ENCODE measurements at places on chromosomes 16 and 17.

DNA sequence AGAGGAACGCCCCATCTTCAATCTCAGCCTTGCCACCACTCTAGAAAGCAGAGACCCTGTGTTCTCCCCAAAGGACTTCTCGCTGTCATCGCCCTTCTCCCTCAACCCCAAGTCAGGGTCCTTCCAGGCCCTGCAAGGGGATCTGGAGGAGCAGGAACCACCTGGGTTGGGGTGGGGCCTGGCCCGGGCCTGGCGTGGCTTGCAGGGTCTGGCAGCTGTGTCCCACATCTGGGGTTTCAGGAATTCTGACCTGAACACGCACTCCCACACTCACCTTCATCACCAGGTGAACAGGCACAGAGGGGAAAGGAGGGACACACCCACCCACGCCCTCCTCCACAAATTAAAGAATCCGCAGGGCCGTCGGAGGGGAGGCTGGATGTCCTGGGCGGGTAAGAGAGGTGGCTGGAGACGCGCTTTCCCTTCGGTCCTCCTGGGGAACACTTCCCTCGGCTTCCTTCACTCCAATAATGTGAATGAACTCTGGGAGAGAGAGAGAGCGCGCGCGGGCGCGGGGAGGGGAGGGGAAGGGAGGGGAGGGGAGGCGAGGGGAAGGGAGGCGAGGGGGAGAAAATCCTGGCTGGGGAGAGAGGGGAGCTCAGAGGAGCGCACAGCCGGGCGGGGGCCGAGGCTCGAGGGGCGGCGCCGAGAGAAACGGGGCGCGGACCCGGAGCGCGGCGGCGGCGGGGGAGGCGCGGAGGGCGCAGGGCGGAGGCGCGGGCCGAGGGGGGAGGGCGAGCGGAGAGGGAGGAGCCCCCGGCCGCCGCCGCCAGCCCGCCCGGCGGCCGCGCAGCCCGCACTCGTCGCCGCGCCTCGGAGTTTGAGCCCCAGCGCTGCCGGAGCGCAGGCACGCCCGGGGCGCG lies at the start of gene CACNG4:
CACNG4 (plus strand) TSS at position 799 of the 863 bp plus-strand sequence. CDS start 205 bp downstream, outside the sequence.
- DNase-seq, result no peak

DNA sequence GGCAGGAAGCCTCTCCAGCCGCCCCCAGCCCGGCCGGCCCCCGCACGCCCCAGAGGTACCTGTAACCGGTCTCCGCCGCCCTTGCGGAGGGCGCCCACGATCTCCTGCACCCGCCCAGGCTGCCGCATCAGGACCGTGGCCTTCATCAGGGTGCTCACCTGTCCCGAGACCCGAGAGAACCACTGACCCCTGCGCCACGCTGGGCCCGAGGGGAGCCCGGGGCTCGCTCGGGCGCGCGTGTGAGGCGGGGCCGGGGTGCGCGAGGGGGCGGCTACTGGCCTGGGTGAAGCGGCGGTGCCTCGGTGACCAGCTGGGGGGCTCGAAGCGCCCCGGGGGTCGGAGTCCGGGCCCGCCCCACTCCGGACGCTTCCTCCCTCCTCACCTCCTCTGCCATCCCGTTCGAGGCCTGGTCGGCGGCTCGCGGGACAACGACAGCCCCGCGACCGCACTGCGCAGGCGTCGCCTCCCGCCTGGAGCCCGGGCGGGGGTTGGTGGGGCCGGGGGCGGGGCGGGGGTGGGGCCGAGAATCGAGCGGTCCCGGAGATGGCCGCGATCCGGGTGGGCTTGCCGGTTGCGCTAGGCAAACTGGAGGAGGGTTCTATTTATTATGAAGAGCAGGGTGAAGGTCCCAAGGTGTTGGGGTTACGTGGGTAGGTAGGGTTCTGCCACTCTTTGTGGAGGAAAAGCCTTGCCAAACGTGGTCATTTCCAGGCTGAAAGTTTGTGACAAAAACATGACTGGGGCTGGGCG lies at the start of gene NT5C3B:
NT5C3B (minus strand) TSS at position 433 of the 750 bp plus-strand sequence; CDS start at position 394, 39 bp downstream.
- DNase-seq, result peak; percentile 49

- no peak for DNase-seq
Observed at GRCh38 chr17:71710816-71711215, 410.0 kb upstream of the SOX9 start.

- DNase-seq, result peak; percentile 74
Observed at GRCh38 chr16:11681976-11682654, 13.9 kb downstream of the SNN start.

- no peak for DNase-seq
Observed at GRCh38 chr17:63821804-63822203, 5.4 kb upstream of the PSMC5 start.

- DNase-seq, result no peak
Observed at GRCh38 chr17:48616717-48617470, 1.8 kb upstream of the HOXB8 start.

DNA sequence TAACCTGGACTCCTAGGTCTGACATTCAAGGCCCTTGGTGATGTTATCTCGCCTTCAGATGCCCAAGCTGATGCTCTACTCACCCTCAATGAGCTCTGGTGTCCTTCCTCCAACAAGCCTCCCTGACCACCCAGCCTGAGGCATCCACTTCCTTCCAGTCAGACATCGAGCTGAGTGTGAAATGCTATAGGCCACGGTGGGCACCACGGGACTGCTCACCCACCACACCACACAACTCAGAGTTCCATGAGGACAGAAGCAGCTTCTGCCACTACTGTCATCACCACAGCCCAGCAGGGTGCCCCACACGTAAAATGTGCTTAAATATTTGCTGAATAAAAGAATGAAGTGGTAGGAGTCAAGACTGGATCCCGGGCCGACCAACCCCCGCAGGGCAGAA lies 12.0 kb downstream of the CREBBP start:
- no peak for DNase-seq

DNA sequence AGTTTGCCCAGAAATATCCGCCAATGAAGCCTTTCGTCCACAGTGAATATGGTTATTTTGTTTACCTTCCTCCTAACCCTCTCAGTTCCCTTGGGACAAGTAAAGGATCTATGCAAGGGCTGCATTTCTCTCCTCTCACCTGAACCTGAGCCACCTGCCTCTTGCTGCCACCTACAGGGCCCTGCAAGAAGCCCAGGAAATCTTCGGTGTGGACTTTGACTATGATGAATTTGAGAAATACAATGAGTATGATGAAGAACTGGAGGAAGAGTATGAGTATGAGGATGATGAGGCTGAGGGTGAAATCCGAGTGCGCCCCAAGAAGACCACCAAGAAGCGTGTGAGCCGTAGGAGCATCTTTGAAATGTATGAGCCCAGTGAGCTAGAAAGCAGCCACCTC lies 14.0 kb downstream of the SUPT6H start:
- DNase-seq, result no peak

DNA sequence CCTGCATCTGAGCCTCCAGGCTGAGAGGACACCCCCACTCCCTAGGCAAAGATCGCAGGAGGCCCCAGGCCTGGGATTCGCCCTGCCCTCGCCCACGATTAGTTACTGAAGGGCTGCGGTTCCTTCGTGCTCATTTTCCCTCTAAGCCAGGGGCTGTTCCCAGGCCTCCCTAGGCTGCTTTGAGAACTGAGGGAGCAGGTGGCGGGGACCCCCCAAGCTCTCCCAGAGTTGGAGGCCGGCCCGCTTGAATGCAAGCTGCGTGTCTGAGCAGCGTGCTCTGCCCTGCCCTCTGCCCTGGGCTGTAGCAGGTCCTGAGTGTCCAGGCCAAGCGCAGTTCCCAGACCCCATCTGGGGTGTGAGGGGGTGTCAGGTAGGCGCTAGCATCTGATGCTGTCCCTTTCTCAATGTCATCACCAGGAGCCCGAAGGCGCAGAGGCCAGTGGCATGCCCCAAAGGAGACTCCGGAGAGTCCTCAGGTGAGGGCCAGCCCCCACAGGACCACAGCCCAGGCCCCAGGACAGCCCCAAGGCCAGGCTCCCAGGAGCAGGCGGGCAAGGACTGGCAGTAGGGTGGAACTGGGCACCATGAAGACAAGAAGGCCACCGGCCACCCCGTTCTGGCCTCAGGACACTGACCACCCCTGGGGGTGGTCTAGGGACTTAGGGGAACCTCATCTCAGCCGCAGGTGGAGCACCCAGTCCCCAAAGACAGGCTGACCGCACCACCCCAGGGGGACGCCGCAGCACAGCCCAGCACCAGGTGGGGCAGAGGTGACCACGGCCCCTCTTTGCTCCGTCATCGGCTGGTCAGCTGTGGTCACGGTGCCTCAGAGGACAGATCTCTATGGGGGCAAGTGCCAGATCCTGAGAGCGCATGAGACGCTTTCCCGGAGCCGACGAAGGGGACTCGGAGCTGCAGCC lies 14.6 kb downstream of the ENDOV start:
- DNase-seq, result no peak

DNA sequence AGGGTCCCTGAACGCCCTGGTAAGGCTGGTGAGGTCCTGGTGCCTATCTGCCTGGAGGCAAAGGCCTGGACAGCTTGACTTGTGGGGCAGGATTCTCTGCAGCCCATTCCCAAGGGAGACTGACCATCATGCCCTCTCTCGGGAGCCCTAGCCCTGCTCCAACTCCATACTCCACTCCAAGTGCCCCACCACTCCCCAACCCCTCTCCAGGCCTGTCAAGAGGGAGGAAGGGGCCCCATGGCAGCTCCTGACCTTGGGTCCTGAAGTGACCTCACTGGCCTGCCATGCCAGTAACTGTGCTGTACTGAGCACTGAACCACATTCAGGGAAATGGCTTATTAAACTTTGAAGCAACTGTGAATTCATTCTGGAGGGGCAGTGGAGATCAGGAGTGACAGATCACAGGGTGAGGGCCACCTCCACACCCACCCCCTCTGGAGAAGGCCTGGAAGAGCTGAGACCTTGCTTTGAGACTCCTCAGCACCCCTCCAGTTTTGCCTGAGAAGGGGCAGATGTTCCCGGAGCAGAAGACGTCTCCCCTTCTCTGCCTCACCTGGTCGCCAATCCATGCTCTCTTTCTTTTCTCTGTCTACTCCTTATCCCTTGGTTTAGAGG lies 23.5 kb upstream of the BEAN1 start:
- no peak for DNase-seq

DNA sequence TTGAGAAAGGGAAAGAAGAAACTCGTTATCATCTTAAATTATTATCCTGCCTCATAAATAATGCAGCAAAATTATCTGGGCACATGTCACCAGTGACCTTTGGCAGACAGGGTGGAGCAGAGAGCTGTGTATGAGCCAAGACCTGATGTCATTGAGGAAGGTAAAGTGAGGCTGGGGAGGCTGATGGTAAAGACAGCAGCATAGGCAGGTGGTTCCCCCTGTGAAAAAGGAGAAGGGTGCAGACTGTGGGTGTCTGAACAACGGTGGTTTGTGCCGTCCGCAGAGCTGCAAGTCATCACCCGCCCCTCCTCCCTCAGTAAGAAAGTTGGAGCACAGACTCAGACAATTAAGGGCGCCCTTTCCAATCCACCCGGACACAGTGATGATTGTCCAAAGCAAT lies 30.8 kb upstream of the METTL16 start:
- DNase-seq, result peak; percentile 70

DNA sequence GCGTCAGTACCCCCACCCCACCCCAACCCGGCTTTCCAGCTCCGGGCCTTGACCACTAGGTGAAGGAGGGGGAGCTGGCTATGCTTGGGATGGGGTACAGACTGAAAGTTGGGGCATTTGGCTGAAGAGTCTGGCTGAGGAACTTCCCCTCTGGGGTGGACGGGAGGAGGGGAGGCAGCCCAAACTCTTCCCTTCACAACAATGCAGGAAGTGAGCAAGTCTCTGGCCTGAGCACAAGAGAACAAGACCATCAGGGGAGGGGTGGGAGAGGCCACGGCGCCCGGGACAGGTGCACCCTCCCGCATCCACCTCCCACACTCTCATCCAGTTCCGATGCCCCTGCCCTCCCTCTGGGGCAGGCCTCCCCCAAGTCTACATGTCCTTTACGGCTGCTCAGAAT lies 5.6 kb downstream of the USH1G start:
- no peak for DNase-seq

- no peak for DNase-seq
Observed at GRCh38 chr16:83952587-83952939, 477 bp upstream of the OSGIN1 start.

GRCh38 chr17:78359997-78360370 lies at the start of gene SOCS3:
Gene SOCS3, minus strand, starts transcription at chr17:78360077. Its CDS starts 982 bp downstream, at chr17:78359095.
- peak; percentile 94 for DNase-seq

GRCh38 chr17:10815319-10815718 lies 11.4 kb upstream of the TMEM238L start:
- DNase-seq, result no peak

- peak; percentile 71 for DNase-seq
Observed at GRCh38 chr17:39238311-39238972, 12.7 kb upstream of the STAC2 start.

- no peak for DNase-seq
Observed at GRCh38 chr17:36972186-36972700, 23.5 kb downstream of the AATF start.

- peak; percentile 34 for DNase-seq
Observed at GRCh38 chr17:17050346-17051345, 8.4 kb downstream of the MPRIP start.

DNA sequence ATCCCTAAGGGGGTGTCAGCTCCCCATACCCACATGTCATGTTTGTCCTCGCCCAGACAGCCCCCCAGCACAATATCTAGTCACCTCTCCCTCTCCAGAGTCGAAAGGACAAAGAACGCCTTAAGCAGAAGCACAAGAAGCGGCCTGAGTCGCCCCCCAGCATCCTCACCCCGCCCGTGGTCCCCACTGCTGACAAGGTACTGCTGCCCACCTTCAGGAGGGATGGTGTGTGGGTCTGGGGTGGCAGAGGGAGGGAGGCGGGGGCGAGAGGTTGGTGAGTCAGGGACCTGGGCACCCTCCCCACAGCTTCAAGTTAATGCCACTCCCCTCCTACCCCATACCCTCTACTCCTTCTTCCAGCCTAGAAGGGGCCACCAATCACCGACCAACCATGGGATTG lies 7.5 kb downstream of the MLLT6 start:
- DNase-seq, result no peak

GRCh38 chr17:63193827-63194226 lies 227.8 kb downstream of the TANC2 start:
- no peak for DNase-seq

DNA sequence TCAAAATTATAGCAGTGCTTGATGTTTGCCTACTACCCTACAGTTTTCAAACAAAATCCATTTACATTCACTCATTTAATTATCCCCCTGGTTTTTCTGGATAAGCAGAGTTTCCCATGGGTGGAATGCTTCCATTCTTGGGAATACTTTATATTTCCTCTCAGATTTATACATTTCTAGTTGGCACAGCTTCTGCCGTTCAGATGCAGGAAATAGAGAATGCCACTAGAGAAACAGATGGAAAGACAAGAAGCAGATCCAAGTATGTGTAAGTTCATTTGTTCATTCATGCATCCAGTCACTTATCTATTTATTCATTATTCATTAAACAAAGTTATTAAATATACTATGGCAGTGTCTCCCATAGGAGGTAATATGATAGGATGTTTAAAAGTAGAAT lies 65.0 kb upstream of the CACNG5 start:
- no peak for DNase-seq

All from Peyer's patch (tissue), 4 donors.